ENCODE measurements at places on chromosomes 5 and 9. TPM values are rescaled to one million over a fixed set of nuclear protein-coding genes. Genes with fewer than 3 reads are reported as not detected.

The HTR4 gene
- total RNA-seq = not detected

DNA sequence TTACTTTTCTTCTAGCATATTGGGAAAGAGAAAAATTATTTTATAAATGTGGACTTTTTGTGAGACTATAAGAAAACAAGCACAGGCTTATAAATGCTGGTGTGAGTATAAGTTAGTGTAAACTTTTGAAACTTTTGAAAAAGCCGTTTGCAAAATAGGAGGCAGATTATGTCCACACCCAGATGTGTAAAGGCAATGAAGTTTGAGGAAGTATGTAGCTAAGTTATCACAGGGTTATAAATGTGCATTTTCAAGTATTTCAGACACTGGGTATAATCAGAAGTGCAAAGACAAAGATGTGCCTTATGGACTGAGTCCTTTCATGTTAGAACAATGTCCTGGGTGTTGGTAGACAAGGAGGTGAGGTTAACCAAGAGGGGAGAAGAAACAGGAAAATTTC is 85.5 kb downstream of the ANXA1 start:
- DNase-seq = no peak

DNA sequence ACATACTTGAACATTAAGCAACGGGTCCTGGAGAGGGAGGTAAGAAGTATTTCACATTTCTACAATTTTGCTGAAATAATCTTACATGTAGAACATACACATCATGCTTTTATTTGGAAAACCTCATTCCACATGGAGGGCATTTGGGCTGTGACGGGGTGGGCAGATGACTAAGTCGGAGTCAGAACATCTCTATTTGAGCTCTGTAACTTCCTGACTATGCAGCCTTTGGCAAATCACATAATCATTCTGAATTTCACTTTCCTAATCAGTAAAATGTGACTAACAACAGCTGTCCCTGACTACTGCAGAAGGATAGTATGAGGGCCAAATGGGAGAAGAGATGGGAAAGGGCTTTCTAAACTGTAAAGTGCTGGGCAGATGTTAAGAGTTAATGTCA is 17.1 kb upstream of the IL6ST start:
- DNase-seq = peak; percentile 92

DNA sequence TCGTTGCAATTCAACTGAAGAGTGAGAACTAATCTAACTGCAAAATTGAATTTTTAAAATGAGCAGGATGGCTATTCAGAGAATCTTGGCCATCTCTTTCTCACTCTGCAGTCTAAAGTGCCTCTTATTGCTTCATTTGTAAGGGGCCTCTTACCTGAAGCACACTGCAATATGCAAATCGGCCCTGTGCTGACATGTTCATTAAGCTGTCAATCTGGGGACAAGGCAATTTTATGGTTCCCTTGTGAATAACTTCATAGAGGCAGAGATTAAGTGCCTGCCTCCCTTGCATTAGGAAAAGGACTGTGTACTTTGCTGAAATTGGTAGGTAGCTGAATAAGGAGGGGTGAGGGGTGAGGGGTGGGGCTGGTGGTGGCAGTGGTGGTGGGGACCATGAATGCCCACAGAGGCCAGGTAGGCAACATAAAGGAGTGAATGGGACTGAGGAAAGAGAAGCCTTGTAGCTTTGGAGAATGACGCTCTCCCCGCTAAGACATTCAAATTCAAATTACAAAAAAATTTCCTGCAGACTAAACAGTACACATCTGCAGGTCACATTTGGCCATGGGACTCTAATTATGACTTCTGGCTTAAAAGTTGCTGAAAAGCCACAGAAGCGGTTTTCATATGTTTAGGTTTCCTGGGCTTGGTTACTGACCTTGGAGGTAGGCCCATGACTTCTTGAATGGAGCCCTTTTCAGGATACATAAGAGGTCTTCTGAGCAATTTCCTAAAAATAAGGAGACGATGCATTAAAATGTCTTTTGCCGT is 25.0 kb downstream of the TNFSF8 start:
- DNase-seq = no peak

GRCh38 chr9:129497005-129497812 is 123.7 kb downstream of the C9orf50 start:
- DNase-seq = peak; percentile 92

The AQP7 gene
- 0.59 TPM for total RNA-seq

- DNase-seq = no peak
Measured at GRCh38 chr5:4207486-4207885, 611.9 kb downstream of the IRX1 start.

The BASP1 gene
- 242 TPM for total RNA-seq

- DNase-seq = peak; percentile 55
Measured at GRCh38 chr5:74595143-74595925, 45.2 kb downstream of the ENC1 start.

The SLC6A3 gene
- total RNA-seq = not detected

The GPR21 gene
- 1.4 TPM for total RNA-seq

The NEURL1B gene
- total RNA-seq = 0.29 TPM

GRCh38 chr5:95664204-95664786 is 17.7 kb downstream of the RFESD start:
- no peak for DNase-seq

- peak; percentile 79 for DNase-seq
Measured at GRCh38 chr9:104075801-104076753, 18.0 kb upstream of the SMC2 start.

GRCh38 chr9:106897751-106898150 is 34.8 kb downstream of the ZNF462 start:
- DNase-seq = no peak

DNA sequence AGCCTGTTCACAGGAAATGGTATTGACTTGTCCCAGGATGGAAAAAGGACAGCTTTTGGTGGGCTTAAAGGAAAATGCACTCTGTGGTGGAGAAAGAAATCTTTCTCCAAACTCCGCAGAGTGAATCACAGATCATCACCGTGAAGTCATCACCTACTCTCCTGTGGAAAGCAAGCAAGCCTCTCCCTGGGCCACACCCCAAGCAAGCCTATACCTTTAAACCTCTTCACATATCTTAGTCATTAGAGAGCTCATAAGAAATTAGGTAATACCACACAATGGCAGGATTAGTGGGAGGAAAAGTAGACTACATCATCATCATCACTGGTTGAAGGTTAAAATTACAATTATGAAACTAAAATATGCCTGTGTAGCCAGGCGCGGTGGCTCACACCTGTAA is 23.2 kb downstream of the TLE1 start:
- no peak for DNase-seq

GRCh38 chr5:9537223-9538141 is 8.4 kb downstream of the SEMA5A start:
- DNase-seq = no peak

DNA sequence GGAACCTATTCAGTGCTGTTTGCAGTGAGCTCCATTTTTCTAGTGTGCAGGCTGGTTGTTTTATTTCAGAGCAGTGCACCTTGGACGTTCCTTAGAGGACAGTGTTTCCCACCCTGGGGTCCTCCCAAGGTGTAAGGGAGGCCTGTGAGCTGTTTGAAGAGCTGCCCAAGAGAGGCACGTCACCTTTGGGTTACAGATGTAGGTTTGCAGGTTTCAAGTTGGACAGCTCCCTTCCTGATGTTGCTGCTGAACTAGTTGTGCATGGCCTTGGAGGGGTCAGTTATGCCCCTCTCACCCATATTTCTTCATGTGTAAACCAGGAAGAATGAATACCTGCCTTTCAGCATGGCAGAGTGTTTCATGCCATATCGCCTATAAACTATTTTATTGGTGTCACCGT is 34.7 kb upstream of the POMT1 start:
- DNase-seq = no peak

GRCh38 chr9:129810788-129811187 is 7.8 kb downstream of the TOR1B start:
- no peak for DNase-seq

- peak; percentile 9 for DNase-seq
Measured at GRCh38 chr5:105088102-105088501, 1525.5 kb upstream of the NUDT12 start.

The IFNA7 gene
- total RNA-seq = not detected

DNA sequence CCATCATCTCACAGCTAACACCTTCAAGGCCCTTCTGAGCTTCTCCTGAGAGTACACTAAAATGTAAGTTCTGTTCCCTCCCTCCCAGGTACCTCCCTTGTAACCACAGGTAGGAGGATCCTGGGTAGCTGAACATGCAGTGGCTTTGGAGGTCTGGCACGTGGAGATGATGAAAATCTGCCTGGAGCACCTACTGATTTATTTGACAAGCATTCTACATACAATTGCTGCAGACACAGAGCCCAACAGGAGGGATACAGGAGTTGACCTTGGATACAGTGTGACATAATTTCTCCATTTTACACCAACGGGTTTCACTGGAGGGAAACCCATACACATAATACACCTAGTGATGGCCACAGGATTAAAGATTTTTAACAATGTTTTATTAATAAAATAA is 478.7 kb downstream of the SEMA5A start:
- no peak for DNase-seq

Data from osteoblast (primary cell).